ENCODE measurements at places on chromosomes 12 and 14.
A peak's percentile ranks its signal among the peaks of the same experiment; 100 is the strongest.

- no peak for DNase-seq
Observed at GRCh38 chr14:102225386-102225785, 79.6 kb downstream of the MOK start.

GRCh38 chr14:99609245-99610170 is 5.5 kb upstream of the CCDC85C start:
- DNase-seq: no peak

GRCh38 chr12:131194166-131194565 is 240.5 kb downstream of the ADGRD1 start:
- DNase-seq: no peak

GRCh38 chr12:19166387-19166786 is 36.9 kb downstream of the PLEKHA5 start:
- no peak for DNase-seq

- DNase-seq: no peak
Observed at GRCh38 chr12:129961091-129961490, 57.3 kb upstream of the TMEM132D start.

DNA sequence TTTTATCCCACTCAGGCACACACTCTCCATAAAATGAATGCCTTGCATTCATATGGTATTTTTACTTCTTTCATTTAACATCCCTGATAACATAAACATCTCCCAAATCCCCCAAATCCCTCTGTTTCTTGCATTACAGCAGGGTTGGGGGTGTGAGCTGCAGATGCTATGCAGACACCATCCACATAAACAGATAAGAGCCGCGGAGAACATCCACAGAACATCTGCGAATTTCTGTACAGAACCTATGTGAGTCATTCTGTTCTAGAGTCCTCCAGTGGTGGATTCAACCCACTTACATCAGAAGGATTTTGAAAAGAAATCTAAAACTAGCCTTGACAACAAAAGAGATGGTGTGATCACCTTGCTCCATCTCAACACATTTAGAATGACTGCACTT is 20.3 kb downstream of the FBLN5 start:
- DNase-seq: no peak

DNA sequence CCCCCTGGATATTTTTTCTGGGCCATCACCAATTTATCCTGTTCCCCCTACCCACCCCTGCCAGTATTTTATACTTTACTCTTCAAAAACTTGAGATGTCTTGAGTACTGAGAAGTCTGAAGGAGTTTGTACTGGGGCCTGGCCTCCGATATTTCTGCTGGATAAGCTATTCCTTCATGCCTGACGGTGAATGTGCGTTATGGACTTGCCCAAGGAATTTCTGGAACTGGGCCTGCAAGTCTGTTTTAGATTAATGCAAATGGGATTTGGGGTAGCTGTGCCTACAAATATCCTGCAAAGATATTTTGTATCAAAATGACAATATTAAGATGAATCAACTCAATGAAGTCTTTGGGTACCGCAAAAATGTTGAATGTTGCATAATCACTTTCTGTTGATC is at the start of gene PTCSC3:
Gene PTCSC3, minus strand, starts transcription at position 199 of the 400 bp plus-strand sequence.
- DNase-seq: no peak

DNA sequence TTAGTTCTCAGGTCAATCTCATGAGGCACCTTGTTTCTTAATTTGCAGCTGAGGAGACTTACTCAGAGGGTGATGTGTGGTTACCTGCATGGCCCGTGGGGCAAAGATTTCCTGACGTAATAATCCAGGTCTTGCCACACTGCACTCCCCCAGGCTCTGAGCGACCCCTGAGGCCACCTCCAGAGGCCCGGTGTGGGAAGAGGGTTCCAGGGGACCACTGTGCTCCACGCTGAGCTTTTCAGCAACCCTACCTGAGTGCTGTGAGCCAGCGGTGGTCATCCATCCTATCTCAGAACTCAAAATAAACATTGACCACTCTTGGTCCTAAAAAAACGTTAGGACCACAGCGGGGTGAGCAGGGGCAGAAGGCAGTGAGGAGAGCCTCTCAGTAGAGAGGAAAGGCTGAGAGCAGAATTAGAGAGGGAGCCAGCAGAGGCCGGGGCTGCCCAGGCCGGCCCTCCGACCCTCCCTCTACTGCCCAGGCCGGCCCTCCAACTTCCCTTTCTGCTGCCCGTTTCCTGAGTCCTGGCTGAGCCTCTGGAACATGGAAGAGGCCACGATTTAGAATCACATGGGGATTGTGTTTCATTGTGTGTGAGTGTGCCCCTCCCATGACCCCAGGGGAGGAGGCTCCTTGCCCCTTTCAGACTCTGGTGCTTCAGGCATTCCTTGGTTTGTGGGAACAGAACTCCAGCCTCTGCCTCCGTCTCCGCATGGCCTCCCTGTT is 188.2 kb upstream of the DIO3 start:
- DNase-seq: no peak

DNA sequence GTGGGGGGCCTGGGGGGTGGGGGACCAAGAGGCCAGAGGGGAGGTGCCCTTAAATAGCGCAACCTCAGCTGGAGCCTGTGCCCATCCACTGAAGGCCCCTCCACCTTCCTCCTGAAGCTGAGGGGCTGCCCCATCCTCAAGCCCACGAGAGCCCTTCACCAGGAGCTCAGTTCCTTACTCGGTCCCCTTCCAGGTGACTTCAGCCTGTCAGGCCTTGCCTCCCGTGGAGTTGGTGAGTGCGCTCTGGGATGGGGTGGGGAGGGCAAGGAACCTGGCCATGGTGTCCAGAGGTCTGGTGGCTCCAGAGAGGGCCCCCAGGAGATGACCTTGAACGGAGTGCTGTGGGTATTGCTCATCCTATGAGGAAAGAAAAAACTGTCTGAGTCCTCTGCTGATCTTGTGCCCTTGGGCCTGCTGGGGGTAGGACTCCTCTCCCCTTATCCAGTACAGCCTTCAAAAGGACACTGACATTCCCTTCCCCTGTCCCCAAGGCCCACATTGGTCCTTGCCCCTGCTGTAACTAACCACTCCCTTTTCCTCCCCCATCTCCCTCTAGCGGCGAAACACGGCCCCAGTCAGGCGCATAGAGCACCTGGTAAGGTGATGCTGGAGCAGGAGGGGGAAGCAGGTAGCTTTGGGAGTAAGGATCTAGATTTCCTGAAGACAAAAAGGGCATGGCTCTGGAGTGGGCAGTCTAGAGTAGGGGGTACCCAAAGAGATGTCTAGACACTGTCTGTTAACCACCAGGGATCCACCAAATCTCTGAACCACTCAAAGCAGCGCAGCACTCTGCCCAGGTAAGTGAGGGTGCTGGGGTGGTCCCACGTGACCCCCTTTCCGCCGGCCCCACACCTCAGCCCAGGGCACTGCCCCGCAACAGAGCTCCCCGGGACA is 3.6 kb downstream of the TNS2 start:
- no peak for DNase-seq

GRCh38 chr12:93314177-93314497 is 63.6 kb upstream of the NUDT4 start:
- DNase-seq: no peak

DNA sequence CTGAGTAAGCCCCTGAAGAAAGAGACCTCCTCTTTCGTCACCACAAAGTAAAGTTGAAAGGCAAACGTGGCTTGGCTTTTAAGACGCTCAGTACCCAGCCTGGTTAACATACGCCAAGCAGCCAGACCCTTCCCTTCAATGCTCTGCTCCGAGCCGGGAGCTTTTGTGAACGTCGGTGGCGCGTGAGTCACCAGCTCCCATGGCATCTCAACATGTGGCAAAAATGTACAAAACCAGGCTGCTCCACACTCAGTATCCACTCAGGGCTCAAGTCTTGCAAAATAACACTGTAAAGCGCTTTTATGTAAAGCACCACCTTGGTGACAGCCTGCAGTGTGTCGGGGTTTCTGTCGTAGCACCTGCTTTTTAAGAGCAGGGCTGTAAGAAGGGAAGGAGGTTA is 89.0 kb downstream of the SETD3 start:
- DNase-seq: no peak

DNA sequence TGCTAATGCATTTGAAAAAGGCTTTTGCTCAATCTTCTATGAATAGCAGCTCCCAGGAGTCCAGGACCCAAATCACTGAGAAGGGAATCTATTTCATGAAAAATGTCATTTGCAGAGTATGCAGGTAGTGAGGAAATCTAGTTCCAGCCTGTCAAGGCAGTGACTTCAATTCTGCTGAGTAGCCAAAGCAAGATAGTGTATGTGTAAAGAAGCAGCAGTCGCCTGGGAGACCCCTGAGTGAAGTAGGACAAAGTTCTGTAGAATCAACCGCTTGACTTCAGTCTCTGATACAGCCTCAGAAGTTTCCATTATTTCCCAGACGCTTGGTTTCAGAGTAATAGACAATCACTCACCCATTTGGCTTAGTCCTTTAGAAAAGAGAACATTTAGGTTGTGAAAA is 435.6 kb upstream of the LRFN5 start:
- DNase-seq: no peak

GRCh38 chr12:64621257-64621942 is 11.1 kb downstream of the RASSF3 start:
- DNase-seq: no peak

DNA sequence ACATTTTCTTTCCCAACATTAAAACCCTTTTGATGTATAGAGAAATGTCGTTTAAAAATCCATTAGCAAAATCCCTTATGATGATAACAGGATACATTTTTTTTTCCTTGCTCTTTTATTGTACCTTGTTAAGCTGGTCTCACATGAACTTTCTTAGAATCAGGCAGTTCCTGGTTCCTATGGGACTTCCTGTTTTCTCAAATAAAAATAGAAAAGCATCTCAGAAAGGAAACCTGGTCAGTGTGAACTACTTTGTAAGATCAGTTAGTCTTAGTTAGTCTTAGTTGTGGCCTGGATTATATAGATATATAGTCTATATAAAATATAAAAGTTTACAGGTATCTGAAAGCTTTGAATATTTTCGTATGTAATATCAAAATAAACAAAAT is 40.3 kb downstream of the LEMD3 start:
- DNase-seq: no peak

- DNase-seq: no peak
Observed at GRCh38 chr14:49955024-49955423, 62.1 kb downstream of the ARF6 start.

DNA sequence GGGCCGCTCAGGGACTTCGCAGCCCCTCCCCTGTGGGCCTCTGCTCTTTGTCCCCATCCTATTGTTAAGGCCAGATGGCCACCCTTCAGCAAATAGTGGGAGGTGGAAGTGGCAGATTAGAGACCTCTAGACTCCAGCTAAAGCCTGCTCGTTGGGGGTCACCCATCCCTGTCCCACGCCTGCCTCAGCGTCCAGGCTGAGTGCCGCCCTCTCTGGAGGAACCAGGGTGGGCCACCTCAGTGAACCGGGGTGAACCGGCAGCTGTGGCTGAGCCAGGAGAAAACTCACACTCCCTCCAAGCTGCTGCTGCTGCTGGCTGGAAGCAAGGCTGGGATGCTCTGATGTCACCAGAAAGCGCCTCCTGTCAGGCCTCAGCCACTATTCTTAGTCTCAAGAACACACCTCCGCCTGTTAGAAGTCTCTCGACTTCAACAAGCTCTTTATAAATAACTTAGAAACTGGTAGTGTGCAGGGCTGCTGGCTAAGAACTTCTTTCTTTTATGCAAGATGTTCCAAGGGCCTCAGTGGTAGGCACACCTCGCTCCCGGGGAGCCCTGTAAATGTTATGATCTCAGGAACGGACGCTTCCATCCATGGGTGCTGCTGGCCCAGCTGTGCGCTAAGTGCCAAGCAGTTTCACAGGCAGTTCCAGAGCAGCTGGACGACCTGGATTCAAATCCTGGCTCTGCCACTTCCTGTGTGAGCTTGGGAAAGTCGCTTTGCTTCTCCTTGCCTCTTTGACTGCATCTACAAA is 19.8 kb upstream of the TESC start:
- peak; percentile 61 for DNase-seq

- DNase-seq: no peak
Observed at GRCh38 chr12:27464220-27464554, 17.7 kb downstream of the SMCO2 start.

GRCh38 chr12:31518680-31519227 is 72.2 kb downstream of the DENND5B start:
- DNase-seq: peak; percentile 64

- no peak for DNase-seq
Observed at GRCh38 chr12:79317179-79317847, 373.5 kb downstream of the PAWR start.

GRCh38 chr12:13583630-13584029 is 387.1 kb downstream of the EMP1 start:
- DNase-seq: no peak

DNA sequence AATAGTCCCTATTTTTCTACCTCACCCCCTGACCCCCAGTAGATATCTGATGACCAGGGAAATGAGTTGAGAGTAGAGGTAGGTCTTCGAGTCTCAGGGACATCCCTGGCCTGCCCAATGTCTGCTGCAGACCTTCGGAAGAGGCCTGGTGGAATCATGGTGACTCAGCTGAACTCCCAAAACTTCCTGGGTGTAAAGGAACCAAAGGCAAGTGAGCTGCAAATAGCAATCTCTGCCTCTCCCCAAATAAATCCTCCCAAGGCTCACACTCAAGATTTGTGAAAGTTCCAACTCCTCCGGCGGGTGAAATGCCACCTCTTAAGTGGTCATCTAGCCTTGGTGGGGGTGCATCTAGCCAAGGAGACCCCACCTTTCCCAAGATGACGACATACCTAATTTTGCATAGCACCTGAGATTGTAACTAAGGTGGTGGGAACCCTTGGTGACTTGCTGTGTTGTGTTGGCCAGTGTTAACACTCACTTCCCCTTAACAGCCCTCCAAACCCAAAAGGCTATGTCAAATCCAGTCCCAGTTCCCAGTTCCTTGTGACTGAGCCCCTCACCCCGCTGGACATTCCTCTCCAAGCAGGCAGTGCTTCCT is 6.3 kb downstream of the ZFP36L1 start:
- no peak for DNase-seq

- DNase-seq: no peak
Observed at GRCh38 chr12:24352363-24352762, 402.9 kb upstream of the SOX5 start.

DNA sequence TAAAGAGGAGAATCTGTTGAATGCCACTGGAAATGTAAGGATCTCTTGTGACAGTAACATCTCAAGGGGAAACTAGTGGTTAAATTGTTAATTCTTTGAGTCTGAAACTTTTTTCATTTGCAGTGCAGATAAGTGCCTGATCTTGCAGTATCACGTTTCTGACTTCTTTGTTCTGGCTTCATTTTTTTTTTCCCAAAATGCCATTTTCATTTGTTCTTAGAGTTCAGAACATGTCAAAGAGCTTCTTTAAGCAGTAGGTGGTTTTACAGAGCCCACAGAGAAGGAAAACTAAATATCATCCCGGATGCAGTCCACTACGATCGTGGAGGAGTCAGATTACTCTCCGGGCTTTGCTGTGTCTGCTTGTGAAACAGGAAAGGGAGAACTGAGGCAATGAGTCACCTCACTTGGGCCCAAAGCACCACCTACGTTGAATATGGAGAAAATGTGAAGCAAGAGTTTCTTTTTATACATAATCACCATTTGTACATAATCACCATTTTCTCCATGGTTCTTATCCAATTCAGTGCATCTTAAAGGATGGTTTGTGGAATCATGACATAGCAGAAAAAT is 43.9 kb downstream of the HMGA2 start:
- DNase-seq: no peak

GRCh38 chr14:100031506-100032281 is 33.5 kb upstream of the EVL start:
- DNase-seq: no peak
